Fibroblast of skin of left biceps (primary cell): ENCODE measurements at places on chromosomes 6 and 20.

- no peak for DNase-seq
Observed at GRCh38 chr20:13200767-13201500, 20.1 kb upstream of the ISM1 start.

DNA sequence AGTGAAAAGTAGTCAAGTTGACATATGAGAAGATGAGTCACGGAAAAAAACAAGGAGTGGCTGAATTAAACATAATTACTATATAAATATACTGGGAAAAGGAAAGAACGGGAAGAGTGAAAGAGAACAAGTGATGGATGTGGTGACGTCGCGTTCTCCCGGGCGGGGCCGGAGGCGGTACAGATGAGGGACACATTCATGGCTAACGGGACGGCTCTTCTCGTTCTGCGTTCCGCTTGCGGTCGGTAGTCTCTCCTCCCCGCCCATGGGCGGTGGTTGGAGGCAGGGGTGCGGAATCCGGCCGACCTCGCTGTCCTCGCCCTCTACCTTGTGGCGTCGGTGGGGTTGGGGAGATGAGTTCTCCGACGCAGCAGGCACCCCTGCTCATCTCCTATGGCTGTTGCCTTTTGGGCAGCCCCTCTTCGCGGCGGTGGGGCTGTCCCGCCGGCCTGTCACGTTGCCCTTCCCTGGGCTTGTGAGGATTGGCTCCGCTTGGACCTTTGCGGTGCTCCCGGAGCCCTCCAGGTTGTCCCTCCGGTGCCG lies 22.5 kb downstream of the HLA-G start:
- DNase-seq: no peak

DNA sequence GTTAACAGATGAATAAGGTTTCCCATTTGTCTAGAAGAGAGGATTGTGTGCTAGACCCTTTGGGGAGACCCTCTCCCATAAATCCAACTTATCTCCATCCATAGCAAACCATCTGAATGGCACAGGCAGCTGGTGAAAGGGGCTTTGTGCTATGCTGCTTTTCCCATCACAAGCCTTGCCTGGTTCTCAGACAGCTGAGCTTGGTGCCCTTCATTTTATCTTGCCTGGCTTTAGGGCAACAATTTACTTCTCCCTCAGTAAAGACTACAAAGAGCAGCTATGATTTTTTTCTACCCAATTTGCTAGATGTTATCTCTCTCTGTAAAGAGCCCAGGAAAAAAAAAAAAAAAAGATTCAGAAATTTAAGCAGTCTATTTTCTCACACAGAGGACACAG lies 117.0 kb upstream of the COL21A1 start:
- DNase-seq: no peak

- DNase-seq: no peak
Observed at GRCh38 chr6:123810948-123811347, 7.3 kb downstream of the NKAIN2 start.

GRCh38 chr6:43904311-43905123 lies 134.5 kb downstream of the VEGFA start:
- DNase-seq: no peak

- DNase-seq: no peak
Observed at GRCh38 chr6:89302195-89302770, 12.8 kb downstream of the GABRR2 start.

GRCh38 chr6:113750151-113750855 lies 106.8 kb upstream of the MARCKS start:
- DNase-seq: no peak

DNA sequence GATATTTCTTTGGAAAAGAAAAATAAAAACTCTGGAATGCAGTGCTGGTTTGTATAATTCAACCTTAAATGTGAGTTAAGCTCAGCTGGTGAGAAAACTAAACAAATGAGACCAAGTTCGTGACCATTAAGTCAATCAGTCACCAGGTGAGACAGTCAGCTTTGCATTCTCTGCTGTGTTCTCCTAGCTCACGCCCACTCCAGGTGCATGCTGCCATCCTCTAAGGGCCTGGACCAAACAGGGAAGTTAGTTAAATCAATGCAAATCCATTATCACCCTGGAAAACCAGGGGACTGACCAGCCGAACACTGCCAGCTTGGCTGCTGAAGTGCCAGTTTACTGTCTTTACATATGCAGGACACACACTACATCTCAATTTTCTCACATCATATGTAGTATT lies 7.2 kb downstream of the TPBG start:
- DNase-seq: no peak

DNA sequence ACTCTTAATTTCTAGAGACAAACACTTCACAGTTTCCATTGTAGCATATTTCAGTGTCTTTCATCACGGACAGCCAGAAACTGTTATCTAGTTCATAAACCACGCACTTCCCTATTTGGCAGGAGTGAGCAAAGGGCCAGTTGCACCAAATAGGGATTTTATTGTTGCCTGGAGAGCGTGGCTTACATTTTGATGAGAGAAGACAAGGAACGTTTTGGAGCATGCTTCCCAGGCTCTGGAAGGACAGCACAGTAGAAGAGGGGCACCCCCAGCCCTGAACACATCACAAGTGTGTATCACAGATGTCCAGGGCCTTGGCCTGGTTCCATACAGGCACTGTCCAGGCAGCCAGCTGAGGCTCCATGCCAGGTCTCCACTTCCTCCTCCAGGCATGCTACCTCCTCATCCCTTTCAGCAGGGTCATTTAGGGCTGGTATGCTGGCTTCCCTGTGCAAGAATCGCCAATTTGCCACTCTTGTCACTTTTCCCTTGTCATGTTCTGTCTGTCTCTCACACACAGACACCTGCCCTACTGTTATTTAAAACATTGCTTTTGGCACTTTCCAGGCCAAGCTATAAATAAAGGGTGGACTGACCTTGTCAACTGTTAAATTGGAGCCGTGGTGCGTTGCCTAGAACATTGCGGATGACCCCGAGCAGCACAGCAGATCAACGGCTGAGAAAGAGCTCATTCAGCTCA lies 235.0 kb upstream of the GMDS start:
- DNase-seq: no peak

DNA sequence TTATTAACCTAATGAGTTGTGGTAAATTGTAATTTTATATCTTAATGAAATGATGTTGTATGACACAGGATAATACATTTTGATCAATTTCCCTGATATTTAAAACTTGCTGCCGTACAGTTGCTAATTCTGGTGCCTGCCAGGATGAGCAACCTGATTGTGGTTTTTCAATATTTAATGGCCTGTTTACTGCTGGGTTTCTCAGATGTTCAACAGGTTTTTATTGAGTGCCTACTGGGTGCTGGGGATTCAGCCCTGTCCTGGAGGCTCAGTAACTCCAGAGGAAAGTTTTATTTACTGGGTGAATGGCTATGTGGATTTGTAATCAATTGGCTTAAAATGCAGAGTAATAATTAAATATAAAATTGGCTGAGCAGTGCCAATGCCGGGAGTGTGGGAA lies 8.0 kb downstream of the TOX2 start:
- DNase-seq: no peak

GRCh38 chr6:145534989-145535388 lies 200.3 kb downstream of the EPM2A start:
- no peak for DNase-seq

DNA sequence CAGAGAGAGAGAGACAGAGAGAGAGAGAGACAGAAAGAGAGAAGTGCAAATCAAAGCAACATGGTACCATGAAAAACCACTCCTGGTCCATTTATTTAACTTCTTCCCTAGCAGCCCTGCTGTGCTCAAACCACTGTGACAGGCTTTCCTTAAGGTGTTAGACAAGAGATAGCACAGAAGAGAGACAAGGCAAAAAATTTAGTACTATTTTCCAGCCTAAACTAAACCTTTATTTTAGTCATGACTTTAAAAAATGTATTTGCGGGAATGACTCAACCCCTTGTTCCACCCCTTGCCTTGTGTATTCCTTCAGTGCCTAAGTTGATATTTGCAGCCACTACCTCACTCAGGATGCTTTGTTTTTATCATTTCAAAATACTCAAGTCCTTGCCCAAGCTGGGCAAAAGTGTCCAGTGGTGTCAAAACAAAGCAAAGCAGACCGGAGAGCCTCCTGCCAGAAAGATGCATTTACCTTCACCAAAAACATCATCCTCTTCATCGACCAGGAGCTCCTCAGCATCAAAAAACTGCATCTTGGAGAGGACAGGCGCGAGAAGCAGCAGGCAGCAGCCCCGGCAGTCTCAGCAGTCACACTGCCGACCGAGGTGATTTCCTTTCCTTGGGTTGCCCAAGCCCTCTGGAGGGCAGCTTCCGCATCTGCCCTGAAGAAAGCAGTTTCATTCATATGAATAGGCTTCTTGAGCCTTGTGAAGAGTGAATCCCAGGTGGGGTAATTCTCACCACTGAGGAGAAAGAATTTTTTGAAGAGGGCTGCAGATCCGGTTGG lies at the start of gene RIPOR2:
Gene RIPOR2, minus strand, starts transcription at position 595 of the 787 bp plus-strand sequence. Its CDS starts 62 bp downstream, at position 533.
- DNase-seq: no peak

- no peak for DNase-seq
Observed at GRCh38 chr6:13273931-13274706, 54.2 kb downstream of the TBC1D7 start.

GRCh38 chr6:71034563-71035345 lies 77.9 kb upstream of the B3GAT2 start:
- no peak for DNase-seq

DNA sequence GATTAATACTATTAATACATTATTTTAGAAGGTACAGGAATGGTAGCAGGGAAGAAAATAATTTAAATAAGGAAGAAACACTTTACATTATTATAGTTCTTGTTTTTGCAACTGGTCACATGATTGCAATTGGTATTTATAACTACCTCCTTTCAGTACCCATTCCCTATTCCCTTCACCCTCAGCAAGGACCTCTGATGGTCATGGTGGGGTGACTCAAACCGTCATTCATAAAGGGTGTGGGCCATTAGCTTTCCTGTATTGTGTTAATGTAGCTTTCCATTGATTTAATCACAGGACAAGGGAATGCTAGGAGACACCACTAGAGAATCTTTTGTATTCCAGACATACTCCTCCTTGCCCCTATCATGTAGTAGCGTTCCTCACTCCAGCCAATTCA lies 47.2 kb upstream of the TMEM244 start:
- no peak for DNase-seq

DNA sequence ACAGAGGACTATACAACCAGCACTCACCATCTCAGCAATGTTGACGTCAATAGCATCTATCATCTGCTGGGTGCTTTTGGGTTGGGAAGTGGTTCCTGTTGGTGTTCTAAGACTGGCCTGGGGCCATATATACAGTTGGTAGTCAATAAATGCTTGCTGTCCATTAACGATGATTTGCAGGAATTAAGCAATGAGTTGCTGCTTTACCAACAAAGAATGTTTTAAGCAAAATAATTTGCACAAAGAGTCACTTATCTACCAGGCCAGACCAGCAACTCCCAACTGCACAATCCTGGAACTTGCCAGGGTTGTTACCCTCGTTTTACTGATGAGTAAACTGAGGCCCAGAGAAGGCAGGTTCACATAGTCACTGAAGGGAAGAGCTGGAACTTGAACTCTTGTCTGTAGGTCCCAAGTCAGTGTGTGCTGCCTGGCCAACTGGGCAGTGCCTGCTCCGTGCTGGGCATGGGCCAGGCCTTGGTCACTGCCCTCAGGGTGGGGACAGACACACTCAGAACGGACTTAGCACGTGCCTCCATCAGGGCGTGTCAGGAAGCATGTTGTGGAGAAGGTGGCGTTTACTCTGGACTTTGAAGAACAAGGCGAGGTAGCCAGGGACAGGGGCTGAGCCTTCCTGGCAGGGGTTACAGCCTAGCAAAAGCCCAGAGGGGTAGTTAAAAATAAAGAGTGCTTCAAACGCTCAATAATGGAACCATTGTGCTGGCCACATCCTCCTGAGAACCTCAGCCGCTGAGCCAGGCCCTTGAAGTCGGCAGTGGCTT lies 2.5 kb upstream of the SRC start:
- no peak for DNase-seq

DNA sequence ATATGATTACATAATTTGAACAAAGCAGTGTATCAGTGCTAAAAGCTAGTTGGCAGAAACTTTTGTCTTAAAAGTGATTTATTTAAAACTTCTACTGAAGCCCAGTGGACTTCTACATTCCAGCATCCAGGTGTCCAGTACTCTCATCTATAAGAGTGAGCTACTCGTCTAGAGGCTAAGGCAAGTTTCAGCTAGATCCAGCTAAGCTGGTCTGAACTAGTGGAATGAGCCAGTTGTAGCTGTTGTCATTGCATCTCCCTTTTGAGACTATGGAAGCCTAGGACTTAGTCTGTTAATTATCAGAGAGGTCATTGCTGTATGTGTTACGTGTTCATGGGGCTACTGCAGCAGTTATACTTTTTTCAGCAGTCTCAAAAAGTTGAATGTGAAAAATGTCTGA lies 165.1 kb downstream of the ZFAND3 start:
- DNase-seq: no peak

DNA sequence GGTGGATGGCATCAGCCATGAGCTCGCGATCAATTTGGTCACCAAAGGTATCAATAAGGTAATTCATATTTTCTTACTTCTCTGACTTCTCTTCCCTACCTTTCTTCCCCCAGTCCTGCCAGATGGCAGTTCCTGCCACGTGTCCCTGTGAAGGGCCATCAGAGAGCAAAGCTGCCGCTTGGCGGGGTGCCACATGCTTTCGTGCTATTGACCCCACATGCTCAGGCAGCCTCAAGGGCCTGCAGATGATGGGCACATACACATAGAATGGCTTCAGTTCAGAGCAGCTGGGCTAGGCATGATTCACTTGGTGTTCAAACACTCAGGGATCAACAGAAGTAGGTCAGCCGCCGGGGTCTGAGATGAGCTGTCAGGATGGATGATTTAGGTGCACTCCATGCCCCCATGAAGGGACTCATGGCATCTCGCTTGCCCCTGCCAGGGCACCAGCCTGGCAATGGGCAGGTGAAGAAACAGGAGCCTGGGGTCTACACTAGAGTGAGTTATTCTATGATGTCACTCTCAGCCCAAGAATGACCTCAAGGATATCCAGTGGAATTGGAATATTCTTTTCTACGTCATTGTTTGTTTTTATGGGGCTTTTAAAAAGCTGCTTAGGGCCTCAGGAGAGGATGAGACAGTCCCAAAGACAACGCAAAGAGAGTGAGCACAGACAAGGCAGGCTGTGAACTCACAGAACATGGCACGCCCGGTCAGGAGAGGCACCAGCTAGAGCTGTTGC lies 25.5 kb downstream of the BANF2 start:
- no peak for DNase-seq

- peak; percentile 44 for DNase-seq
Observed at GRCh38 chr20:54517241-54517975, 42.0 kb downstream of the DOK5 start.

GRCh38 chr20:16476032-16476431 lies 97.2 kb downstream of the KIF16B start:
- DNase-seq: peak; percentile 8

GRCh38 chr6:44156494-44157151 lies 2.0 kb upstream of the CAPN11 start:
- no peak for DNase-seq

- peak; percentile 59 for DNase-seq
Observed at GRCh38 chr20:14612391-14612790, 275.0 kb upstream of the FLRT3 start.
